AG09309 (cell line): ENCODE measurements at places on chromosomes 6 and 20.

GRCh38 chr20:10662661-10663458 lies 10.9 kb downstream of the JAG1 start:
- DNase-seq, result no peak

DNA sequence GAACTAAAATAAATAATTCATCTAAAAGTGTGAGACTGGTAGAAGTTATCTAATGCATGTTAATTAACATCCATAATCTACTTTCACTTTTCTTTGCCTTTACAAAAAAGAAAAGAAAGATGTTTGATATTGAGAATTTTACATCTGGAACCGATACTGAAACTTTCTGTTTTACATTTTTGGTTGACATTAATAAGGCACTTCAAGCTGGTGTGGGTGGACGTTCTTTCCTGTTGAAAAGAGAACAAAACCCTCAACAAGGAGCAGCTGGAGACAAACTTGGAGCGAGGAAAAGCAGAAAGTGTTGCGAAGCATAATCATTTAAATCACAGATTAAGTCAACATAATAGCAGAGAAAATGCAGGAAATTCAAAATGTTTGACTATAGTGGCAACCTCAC lies 575.2 kb upstream of the ADGRB3 start:
- DNase-seq, result no peak

GRCh38 chr6:138086573-138087196 lies 20.5 kb downstream of the PERP start:
- no peak for DNase-seq

DNA sequence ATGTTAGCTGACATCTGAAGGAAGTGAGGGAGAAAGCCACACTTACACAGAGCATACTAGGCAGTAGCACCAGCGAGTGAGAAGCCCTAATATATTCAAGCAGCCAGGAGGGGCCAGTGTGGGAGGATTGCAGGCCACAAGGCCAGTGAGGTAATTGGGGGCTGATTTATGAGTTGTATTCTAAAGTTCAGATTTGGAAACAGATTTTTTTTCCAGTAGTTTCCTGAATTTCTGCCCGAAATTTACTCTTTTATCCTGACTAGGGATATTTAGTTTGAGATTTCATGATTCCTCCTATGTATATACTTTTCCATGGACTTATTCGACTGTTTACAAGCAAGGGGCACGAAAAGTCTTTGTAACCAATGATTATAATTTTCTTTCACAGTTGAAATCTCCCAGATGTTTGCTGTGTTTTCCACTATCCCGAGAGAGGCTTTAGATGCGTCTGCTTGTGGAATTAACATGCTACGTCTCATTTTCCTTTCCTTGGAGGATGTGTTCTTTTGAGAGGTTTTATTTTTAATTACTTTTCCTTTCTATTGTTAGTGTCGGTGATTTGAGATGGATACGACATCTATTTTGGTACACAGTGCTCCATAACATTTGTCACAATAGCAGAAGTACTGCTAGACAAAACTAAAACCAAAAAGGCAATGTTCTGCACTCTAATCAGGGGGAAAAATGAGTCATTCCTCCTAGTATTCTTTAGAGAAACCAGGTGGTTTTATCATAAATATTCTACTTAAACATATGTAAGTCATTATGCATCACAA lies 356.3 kb upstream of the HSF2 start:
- DNase-seq, result no peak

- no peak for DNase-seq
These were observed 42.1 kb downstream of the PHACTR3 start for GRCh38 chr20:59646487-59646886.

- no peak for DNase-seq
These were observed 170.2 kb upstream of the PLN start for GRCh38 chr6:118377711-118378414.

- DNase-seq, result no peak
These were observed 91.2 kb upstream of the TSHZ2 start for GRCh38 chr20:52880997-52881396.

DNA sequence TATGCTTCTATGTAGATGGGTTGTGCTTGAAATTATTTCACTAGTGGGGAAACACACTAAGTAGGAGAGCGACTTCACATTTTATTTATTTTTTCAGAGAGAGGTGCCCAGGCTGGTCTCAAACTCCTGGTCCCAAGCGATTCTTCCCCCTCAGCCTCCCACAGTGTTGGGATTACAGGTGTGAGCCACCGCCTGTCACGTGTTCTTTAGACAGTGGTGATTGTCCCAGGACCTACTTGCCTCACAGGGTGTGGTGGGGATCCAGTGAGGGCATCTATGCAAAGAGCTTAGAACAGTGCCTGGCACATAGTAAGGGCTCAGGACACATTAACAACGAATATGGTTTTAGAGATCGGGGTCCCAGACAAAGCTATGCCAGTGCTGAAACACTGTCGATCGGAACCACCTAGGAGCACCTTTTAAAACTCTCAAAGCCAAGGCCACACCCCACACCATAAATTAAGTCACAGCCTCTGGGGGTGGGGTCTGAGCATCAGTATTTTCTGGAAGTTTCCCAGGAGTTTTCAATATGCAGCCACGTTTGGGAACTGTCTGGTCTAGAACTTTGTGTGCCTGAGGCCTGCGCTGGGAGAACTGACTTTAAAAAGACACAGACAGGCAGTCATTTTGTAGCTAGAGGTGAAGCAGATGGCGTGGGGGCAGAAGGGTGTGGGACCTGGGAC lies 4.8 kb upstream of the BCAS4 start:
- DNase-seq, result no peak

DNA sequence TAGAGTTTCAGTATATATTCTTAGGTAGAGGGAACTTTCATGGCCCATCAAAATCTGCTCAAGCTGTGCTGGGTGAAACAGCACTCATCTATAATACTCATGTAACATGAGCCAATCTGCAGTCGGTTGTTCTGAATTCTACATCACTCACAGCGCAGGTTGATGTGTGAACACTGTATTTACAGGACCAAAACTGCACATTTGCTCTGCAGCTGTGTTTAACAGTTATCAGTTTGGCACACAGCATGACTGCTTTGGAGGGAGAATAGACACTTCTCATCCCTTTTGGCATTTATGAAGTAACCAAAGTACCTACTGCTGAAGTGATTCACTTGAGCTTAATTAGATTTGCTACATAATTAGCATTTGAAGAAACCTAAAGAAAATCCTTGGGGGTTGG lies 225.1 kb downstream of the BCKDHB start:
- DNase-seq, result no peak

DNA sequence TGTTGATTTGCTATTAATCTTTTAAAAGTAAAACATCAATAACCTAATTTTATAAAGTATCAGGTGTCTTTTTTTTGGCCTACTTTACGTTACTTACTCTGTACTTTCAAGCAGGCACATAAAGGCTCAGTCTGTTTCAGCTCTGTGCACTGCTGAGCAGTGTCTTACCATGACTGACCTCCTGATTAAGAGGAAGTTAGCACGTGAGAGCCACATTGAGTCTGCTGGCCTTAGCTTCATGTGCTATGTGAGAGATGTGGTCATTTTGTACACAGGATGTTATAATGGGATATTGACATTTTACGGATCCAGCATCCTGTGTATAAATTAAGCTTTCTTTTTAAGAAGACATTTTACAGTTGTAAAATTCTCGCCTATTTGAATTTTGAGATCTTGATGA lies 31.9 kb downstream of the ARID1B start:
- DNase-seq, result peak; percentile 27

- no peak for DNase-seq
These were observed 61.2 kb upstream of the SIRPA start for GRCh38 chr20:1833728-1834726.

GRCh38 chr6:82597201-82597600 lies 233.6 kb downstream of the TPBG start:
- no peak for DNase-seq

DNA sequence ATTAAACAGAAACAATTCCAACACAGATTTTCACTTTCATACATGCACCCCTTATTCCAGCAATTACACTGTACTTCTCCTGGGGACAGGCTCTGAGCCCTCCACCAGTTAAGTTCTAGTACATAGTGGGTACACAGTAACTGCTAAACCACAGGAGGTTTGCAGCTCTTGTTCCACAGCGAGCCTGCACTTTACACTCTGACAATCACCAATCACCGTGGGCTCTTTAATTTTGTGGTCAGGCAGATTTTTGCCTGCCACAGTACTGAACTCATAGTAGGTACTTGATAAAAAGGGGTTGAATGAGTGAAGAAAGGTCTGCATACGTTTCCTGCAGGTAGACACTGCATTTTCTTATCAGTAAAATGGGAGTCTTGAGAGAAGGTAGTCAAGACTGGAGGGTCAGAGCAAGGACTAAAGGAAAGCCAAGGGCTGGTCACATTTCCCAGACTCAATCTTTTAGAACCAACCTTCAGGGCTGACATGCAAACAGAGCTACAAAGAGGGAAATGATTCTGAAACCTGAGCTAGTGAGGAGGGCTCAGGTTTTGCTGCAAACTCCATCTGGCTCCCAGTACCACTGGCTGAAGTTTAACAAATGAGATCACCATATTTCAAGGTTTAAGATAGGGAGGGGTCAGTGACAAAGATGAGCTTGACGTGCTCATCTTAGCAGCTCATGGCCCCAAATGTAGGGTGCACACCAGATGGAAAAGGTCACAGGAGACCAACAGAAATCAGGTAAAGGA lies 404.6 kb downstream of the BTBD9 start:
- no peak for DNase-seq

DNA sequence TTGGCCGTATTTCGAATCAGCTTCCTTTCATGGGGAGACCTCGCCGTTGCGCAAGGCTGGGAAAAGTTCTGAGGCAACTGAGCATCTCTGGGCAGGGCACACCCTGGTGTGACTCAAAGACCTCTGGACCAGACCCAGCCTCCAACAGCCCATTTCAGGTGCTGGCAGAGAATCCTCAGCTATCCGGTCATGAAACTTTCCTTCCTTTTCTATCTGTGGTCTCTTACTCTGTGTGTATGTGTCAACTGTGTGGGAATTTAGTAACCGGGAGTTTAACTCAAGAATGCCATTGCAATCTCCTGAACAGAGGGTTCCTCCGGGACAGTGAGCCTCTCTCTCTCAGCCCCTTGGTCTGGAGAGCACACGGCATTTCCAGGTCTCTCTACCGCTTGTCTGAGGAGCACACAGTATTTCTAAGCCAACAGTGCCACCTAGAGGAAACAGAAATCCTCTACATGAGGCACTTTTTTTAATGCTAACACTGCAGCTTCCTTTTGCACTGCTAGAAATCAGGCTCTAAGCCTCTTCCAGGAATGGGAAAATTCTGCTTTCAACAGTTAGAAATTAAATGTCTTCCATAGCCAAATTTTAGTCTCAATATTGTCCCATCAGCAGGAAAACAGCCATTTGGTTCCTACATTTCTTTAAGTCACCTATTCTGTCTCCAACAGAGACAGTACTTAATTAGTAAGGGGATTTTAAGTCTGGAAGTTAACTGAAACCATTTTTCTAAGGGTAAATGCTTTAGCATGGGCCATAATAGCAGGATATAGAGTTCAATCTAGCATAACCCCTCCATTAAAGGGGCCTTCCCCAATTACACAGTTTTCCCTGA lies 32.7 kb downstream of the PLN start:
- peak; percentile 76 for DNase-seq

- no peak for DNase-seq
These were observed 549.8 kb downstream of the LMBRD1 start for GRCh38 chr6:69246983-69247382.

GRCh38 chr6:152441902-152442301 lies 195.3 kb downstream of the SYNE1 start:
- no peak for DNase-seq

GRCh38 chr6:90249034-90249433 lies 47.6 kb downstream of the BACH2 start:
- no peak for DNase-seq

- DNase-seq, result no peak
These were observed 98.3 kb downstream of the RAMACL start for GRCh38 chr6:166488076-166488685.

DNA sequence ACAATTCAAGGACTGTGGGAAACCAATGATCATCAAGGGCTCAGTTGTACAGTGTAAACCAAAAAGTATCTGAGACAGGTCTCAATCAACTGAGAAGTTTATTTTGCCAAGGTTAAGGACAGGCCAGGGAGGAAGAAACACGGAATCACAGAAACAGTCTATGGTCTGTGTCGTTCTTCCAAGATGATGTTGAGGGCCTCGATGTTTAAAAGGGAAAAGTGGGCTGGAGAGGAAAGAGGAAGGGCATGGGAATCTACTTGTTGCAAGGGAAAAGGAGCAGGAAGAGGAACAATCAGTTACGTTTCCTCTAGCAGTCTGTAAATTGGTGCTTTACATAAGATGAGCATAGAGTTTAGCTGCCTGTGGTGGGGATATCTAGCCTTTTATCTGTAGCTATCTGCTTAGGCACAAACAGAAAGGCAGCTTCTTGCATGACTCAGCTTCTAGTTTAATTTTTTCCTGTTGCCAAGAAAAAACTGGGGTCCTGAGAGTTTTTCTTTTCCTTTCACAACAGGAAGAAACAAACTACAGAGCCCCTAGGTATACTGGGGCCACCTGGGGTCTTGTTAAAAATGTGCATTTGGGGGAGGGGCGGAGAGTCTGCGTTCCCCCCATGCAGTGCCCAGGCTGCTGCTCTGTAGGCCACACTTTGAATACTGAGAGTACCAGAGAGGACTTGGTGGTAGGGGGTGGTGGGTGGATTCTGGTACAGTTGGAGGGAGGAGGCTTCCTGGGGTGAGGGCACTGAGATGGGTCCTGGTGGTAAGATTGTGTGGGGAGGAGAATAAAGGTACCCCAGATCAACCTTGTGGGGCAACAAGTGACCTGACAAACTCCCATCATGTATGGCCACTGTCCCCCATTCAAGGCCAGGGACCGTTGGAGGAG lies 35.3 kb upstream of the EZR start:
- no peak for DNase-seq

DNA sequence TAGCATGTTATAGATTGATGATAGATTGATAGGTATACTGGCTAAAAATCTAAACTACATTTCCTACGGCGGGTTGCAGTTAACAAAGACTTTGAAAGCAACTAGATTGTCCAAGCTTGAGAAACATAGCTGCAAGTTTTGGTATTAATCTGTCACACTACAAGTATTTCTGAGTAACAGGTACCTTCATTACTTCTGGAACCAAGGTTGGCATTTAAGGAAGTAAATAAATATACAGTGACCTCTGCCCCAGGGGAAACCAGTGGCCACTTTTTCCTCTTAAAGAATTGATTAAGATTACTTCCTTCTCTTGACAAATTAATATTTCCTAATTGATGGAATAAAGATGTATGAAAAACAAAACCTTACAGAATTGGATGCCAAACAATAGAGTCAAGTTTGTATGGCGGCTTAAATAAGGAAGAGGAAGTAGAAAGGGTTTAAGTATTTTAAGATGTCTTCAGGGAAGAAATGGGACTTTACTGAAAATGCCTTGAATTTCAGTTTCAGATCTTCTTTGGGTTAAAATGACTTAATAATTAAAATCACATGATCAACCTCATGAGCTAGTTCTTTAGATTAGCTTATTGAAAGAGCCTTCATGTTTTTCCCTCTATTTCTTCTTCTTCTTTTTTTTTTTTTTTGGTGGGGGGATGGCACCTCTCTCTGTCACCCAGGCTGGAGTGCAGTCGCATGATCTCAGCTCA lies 132.8 kb downstream of the DOK5 start:
- DNase-seq, result no peak

DNA sequence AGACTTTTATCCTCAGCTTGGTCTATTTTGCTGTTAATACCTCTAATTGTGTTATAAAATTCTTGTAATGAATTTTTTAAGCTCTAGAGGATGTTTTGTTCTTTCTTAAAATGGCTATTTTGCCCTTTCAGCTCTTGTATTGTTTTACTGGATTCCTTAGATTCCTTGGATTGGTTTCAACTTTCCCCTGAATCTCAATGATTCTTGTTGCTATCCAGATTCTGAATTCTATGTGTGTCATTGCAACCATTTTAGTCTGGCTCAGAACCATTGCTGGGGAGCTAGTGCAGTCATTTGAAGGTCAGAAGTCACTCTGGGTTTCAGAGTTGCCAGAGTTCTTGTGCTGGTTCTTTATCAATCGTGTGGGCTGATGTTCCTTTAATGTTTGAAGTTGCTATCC lies 37.1 kb downstream of the OTOR start:
- DNase-seq, result no peak
